ENCODE measurements at places on chromosomes 3 and 15.

- no peak for DNase-seq
Measured at GRCh38 chr3:43074901-43075689, 30.8 kb downstream of the POMGNT2 start.

DNA sequence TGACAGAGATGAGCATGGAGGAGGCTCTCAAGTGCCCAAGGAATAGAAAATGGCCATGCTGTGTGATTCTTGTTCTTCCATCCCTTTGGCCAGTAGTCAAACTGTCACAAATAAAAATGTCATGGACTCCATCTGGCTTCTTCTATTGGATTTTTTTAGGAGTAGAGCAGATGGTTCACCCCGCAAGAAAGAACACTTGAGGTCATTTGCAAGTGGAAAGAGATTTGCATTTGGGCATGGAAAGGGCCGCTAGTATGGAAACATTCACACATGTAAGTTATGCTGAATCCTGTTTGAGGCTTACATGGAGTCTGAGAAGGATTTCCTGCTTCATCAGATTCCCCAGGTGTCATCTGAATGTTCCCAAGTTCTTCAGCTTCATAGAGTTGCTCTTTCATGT lies 53.1 kb upstream of the CFAP161 start:
- no peak for DNase-seq

- DNase-seq = peak; percentile 72
Measured at GRCh38 chr3:108004647-108005046, 86.2 kb downstream of the CD47 start.

DNA sequence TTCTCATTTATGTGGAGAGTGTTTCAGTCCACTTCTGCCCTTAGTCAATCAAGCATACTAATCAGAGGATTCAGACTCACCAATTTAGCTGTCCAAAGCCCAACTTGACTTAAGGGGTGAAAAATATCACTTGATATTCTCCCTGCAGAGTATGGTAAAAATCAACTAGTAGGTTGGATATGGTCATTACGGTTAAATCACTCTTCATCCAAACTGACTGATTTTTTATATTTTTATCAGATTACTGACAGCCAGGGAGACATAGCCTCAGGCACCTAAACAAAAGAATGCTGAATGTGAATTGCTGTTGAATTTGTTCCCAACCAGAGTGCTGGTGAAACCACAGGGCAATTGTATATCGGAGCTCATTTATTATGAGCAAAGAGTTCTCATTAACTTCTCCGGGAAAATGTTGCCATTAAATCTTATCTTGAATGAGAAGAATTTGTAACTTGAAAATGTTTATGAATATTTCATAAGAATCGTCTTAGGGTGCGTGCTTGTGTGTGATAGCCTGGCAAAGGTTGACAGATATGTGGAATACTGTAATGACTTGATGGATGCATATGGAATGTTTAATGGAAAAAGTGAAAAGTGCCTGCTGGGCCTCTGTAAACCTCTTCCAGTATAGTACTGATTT lies 411.2 kb downstream of the NAALADL2 start:
- DNase-seq = no peak

DNA sequence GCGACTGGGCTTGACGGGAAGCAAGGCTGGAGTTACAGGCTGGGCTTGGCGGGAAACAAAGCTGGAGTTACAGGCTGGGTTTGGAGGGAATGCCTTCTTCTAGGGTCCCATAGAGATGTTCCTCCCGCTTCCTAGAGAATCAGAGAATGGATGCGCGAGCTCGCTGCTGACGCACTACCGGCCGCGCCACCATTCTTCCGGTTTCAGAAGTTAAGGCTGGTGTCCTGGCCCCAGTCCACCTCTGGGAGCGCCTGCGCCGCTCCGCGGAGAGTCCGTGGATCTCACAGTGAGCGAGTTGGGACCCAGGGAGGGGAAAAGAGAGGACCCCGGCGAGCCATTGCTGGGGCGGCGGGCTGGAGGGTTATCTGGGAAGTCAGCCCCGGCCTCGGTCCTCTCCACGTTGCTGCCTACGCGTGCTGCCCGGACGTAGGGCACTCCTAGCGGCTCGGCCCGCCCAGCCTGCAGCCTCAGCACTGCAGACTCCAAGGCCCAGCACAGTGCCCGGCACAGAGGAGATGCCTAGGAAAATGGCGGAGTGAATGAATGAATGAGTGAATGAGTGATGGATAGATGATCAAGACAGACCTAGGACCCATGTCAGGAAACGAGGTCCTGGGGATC lies at the start of gene ZNF502:
TSS of gene ZNF502 (plus strand) at position 206 of the 621 bp plus-strand sequence. CDS start 7,602 bp downstream, outside the sequence.
- peak; percentile 73 for DNase-seq

Measured in NB4 (cell line).